ENCODE measurements at places on chromosomes 3 and 15.

DNA sequence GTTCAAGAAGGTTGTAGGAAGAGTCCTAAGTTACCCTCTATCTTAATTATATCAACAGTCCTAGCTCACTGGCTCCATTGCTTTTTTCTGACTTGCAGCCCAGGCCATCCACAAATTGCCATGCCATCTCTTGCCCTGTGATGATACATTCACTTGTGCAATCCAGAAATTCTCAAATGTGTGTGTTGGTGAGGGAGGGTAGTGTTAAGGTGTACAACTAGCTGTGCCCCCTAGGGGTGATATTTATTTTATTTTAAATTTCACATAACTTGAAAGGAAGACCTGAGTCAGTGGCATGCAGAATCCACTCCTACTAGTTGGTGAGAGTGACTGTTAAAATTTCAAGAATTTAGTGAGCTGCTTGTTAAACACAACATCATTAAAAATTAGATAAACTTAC, 156.1 kb upstream of the ANKRD28 start:
- DNase-seq: no peak

- DNase-seq: no peak
These were observed 58.8 kb downstream of the SMARCC1 start for GRCh38 chr3:47722859-47723258.

DNA sequence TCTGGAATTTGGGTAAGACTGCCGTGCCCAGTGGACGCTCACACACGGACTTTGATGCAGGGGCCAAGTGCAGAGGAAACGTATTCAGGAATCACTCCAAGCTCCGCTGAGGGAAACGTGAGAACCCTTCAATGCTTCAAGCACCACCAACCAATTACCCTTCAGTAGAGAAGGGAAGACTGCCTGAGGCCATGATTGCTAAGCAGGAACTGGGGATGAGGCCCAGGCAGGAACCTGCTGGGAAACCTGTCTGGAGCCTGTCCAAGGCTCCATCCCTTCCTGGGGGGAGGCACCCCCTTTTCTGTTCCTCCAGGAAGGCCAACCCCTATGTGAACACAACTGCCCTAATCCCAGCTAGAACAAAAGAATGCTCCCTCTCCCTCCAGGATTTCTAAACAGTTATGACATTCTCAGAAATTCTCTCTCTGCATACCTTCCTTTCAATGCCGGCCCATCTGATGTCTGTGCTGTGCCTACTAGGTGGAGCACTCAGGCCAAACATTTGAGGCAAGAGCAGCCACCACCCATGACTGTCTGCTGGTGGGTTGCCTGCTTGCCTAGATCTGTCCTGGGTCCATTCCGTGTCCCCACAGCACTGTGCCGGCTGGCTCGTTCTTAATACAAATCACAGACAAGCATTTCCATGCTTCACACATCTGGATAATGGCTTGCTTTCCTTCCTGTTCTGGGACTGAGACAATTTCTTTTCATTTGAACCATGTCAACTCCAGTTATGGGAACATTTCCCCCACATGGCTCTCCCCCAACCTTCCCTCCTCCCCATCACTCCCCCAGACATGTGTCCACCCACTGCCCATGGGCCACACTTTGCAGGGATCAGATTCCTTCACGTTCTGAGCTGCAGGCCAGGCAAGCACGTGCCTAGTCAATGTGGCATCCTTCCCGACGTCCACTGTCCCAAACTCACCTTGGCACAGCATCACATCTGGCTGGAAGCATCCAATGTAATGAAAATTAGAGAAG, 149.4 kb downstream of the ADAMTS17 start:
- no peak for DNase-seq

- no peak for DNase-seq
These were observed 126.2 kb upstream of the C2CD4B start for GRCh38 chr15:62291262-62291661.
